ENCODE measurements at places on chromosomes 6 and 20. TPM values are rescaled to one million over a fixed set of nuclear protein-coding genes. Genes with fewer than 3 reads are reported as not detected.

DNA sequence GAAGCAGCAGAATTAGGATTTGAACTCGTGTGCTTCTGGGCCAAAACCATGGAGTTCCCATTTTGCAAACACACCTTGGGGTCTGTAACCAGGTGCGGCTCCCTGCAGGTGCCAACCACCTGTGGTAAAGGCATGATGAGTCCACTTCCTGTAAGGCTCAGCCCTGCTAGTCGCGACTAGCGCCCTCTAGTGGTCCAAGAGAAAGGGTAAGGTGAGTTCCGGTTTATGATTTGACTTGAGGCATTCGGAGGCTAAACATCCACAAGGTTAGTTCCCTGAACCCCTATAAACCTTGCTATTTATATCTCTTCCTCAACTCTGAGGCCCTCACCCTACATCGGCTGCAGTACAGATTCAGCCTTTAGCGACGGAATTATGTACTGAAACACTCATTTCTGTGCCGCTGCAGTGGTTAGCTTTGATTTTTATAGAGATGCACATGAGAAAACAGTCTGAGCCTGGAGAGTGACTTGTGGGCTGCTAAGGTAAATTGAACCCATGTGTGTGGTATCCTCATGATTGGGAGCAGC is 173.4 kb downstream of the PLCB1 start:
- DNase-seq = peak; percentile 12

GRCh38 chr6:112416866-112417265 is 69.7 kb downstream of the RFPL4B start:
- DNase-seq = no peak

DNA sequence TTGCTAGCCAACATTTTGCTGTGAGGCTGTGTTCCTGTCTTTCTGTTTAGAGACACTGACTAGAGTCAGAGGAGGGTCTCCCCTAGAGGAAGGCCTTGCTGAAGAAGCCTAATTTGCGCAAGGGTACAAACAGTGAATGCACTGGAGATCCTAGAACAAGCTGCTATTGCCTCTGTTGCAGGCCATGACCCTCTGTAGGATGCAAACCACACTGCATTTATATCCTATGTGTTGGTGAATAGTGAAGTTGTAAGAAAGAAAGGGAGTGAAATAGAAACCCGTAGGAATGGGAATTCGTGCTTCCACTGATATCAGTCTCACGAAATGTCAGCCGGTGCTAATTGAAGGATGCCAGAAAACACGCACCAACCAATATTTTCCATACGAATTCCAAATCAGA is 88.2 kb downstream of the GJA1 start:
- no peak for DNase-seq

DNA sequence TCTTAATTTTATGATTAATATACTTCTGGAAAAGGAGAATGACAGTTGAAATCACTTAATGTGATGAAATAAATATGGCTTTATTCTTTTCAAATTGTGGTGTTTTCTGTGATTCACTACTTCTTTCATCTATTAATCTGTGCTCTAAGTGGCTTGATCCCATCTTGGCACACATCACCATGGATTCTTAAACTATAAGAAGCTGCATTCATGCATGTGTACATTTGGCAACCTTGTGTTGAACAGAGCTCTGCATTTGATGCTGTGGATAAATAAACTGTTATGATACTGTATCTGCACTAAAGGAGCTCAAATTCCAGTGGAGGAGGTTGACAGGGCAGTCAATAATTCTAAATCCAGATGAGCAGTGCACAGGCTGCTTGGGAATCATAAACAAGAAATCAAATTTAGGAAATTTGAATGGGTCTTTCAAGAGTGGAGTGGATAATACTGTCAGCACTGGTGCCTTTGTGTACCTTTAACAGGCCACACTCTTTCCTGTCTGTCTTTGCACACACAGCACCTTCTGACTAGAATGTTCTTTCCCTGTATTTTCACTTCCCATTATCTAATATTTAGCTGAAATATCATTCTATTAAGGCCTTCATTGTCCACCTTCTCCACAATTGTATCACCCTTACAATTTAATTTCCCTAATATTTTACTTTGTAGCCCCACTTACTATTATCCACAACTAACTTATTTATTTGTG is 252.9 kb downstream of the GRM1 start:
- no peak for DNase-seq

The PRSS35 gene
- not detected for polyA plus RNA-seq

The DNMT3B gene
- not detected for polyA plus RNA-seq

DNA sequence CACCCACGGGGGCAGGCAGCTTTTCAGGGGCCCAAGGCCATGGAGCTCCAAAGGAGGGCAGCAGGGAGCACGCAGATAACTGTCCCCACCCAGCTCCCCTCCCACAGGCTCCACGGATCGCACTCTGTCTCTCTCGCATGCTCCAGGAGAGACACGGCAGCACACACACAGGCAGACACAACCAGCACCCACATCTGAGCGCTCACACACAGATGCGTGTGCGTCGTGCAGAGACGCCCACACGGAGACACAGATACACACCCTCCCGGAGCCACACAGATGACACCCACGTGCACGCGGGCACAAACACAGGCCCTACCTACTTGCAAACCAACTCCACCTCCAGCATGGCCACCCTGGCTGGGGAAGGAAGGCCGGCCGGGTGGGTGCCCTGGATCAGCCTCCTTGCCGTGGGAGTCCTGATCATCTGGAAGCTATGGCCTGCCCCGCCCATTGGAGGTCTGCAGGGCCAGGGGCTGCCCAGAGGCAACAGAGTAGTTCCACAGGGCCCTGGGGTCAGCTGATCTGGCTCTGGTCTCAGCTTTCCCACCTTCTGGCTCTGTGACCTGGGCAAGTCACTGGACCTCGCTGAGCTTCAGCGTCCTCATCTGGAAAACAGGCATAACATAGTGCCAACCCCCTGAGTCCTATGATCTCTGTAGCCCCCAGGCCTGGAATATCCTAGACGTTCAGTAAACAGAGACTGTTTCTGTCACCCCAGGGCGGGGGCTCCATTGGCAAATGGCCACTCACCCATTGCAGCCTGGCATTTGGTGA is 31.5 kb downstream of the AAR2 start:
- no peak for DNase-seq

GRCh38 chr6:5398530-5398929 is 137.2 kb downstream of the FARS2 start:
- peak; percentile 29 for DNase-seq

The C20orf144 gene
- not detected for polyA plus RNA-seq

DNA sequence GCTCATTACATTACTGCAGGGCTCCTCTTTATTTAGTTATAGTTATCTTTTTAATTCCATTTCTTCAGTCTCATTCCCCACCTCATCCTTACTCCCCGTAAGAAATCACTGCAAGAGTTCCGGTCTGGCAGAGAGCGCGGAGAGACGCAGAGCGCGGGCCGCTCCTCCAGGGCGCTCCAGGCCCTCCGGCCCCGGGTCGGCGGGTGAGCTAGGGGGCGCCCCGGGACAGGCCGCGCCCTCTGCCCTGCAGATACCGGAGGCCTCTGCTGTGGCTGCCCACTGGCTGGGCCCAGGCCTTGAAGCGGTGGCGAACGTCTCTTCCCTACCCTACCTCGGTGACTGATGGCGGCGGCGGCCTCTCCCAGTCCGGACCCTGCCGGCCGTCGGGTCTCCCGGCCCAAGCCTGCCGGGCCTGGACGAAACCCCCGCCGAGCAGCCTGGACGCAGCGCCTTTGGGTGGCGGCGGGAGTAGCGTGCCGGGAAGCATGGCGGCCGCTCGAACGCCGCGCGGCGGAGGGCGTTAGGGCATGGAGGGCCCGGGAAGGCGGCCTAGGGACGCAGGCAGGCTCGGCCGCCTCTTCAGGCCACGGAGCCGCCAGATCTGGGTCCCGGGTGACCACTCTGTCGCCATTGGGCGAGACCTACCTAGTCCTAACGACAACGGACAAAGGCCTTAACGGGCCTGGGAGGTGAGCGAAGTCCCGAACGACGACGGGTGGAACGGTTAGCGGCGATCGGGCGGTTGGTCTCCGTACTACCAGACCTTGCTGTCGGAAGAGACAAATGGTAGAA is 16.4 kb upstream of the HMGN4 start:
- peak; percentile 84 for DNase-seq

DNA sequence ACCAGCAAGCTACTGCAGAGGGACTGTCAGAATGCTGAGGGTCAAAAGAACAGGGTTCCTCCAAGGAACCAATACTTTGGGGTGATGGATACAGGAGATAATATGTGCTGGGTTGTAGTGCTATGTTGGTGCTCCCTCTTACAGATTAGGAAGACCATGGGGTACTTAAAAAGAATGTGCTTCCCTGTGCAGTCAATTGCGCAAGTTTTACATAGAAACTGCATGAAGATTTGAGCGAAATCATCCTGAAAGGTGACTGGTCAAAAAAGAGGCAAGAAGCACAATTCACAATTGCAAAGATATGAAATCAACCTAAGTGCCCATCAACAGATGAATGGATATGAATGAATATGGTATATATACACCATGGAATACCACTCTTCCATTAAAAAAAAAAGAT is 33.9 kb downstream of the GABRR1 start:
- DNase-seq = no peak

DNA sequence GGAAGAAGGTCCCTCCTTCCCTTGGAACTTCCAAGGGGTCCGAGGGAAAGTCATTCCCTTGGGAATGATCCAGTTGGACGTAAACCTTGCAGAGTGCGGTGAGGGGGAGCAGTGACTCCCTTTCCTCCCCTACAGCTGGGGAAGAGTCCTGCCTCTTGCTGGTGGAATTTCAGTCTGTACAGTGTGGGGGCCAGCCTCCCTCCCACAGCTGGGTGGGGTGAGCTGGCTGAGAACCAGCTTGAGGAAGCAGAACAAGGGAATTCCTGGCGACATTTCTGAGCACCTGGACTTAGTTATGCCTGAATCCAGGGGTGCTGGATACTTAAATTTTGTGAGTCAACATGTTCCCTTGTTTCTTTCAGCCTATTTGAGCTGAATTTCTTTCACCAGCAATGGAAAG is 152.0 kb downstream of the ANKRD60 start:
- DNase-seq = no peak

The PLEKHG1 gene
- 47.5 TPM for polyA plus RNA-seq

DNA sequence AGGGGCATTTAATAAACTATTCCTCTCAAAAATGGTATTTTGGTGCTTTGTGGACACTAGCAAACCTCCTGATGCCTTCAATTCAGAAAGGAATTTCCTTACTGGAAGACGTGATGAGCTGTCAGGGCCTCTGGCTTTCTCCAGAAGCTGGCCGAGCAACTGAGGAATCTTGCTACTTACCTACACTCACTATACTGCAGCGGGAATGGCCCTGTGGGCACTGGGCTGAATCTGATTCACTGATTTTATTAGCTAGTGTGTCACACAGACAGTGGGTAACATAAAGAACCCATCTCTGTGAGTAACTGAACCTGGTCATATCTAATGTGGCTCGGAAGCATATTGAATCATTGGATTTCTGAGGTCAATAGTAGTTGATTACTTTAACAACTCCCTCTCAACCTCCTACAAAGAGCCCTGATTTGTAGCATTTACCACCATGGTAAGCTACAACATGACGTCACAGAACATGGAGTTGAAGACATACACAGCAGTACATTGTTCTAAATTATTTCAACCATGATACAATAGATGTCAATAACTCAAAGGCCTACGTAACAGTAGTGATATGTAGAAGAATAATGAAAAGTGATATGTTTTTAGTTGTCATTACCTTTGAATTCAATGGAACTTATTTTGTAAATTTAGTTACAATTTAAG is 232.1 kb downstream of the SYNE1 start:
- no peak for DNase-seq

The WFDC2 gene
- polyA plus RNA-seq = not detected

The SCP2D1 gene
- not detected for polyA plus RNA-seq

- no peak for DNase-seq
These were observed 16.1 kb upstream of the TNFAIP3 start for GRCh38 chr6:137850816-137851602.

GRCh38 chr6:54899986-54900385 is 53.4 kb downstream of the FAM83B start:
- no peak for DNase-seq

- no peak for DNase-seq
These were observed 67.8 kb downstream of the RNF182 start for GRCh38 chr6:13992417-13993055.

DNA sequence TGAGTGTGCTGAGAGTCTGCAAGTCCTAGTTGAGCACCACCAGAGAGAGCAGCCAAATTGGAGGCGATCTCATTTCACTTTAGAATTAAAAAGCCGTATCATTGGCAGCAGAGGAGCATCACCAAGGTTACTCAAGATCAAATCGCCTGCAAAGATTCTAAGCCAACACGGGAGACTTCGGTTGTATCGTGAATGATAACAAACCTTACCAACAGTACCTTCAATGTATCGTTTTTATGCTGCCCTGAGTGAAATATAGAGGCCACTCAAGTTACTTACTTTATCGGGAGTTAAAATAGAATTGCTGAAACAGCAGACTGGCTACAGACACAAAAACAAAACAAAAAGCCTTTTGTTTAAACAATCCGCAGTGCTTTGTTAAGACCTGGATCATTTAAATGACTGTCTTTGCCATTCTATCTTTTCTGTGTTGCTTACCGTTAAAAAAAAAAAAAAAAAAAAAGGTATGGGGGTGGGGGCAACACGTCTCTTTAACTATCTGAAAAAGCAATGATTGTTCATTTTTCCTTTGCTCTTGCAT is 14.2 kb downstream of the NHSL1 start:
- no peak for DNase-seq

GRCh38 chr20:10314198-10314597 is 95.6 kb downstream of the SNAP25 start:
- no peak for DNase-seq

The XKR7 gene
- not detected for polyA plus RNA-seq

DNA sequence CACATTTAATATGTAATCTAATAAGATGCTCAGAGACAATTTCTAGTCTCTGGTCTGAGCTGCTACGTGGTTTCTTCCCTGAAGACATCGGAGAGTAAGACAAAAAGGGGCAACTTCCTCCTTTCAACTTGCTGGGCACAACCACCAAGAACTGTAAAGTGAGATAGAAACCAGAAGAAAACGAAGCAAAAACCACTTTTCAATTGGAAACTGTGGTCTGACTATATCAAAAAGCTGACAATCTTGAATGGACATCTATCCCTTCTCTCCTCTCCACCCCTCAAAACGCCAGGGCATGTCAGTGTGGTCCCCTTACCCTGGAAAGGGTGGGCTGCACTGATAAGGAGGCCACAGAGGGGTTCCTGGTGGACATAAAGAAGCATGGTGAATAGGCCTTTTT is 269.1 kb downstream of the CD83 start:
- no peak for DNase-seq

DNA sequence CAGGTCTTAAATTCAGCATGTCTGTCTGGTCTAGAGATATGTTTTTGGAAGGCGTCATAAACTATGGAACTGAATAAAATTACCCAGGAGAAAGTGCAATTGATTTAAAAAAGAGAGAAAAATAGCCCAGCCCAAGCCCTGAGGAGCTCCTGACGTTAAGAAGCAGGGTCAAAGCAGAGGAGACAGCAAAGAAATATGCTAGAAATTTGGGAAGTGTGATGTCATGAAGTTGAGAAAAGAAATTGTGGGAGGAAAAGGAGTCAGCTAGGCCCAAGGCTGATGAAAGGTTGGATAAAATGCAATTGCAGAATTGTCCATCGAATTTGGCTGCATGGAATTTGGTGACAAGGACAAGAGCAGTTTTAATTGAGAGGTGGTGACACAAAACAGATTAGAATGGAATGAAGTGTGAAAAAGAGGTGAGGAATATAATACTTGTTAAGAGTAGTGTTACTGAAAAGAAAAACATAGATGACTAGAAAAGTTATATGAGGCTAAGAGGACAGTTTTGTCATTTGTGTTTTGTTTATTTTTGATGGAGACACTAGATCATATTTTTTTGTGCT is 381.6 kb downstream of the LAMA2 start:
- DNase-seq = no peak

The OXT gene
- polyA plus RNA-seq = 1.0 TPM
